ELR (cell line): ENCODE measurements at places on chromosomes 3 and 15.

DNA sequence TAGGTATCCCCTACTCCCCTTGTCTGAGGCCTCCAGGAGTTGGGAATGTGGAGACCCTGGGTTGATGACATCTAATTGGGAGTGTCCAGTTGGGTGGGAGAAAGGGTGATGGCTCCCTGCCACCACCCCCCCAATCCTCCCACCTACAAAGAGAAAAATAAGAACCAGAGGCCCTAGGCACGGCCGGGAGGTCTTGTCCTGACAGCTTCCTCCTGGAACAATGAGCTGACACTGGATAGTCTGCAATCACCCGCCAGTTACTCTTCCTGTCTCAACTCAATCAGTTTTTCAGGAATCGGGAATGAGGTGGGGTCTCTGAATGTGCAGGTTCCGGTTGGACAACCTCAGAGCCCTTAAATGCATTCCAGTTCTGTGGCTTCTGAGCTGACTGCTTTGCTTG, 129.9 kb upstream of the MRPS22 start:
- DNase-seq, result no peak

DNA sequence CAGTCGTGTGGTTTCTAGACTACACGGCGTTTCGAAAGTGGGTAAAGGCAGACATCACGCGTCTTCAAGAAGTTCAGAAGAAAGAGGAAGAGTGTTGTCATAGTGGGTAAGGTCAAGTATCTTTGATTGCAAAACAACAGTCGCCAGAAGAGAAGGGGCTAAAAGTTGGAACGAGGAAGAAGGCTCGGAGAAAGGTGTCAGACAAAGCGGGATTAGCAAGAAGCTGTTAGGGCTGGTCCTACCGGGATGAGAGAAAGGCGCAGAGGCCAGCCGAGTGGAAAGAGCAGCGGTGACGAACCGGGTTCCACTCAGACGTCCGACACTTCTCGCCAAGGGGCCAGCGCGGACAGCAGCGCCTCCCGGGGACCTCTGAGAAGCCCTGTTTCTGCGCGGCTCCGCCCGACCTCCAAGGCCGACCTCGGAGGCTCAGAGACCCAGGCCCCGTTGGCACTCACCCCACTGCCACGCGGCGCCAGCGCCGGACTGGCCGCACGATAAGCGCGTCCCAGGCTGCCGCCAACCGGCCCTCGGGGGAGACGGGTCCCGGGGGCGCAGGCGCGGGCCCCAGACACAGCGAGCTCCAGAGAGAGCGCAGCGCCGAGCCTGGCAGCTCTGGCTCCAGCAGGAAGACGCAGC, 436 bp downstream of the ADPGK start:
- DNase-seq, result peak; percentile 50

DNA sequence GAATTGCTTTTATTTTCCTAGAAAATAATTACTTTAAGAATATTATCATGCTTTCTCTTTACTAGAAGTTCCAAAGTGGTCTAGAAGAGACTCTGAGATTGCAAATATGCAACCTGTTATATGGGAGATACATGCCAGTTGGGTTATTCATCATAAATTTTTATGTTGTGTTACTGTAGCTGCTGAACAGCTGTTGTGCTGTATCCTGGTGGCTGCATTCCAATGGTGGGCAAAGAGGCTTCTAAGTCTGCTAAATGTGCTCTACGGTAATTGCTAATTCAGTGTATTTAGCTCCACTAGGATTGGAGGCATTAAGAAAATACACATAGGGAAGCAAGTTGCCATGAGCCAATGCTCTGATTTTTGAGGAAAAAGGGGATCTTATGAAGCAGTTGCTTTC, 409.0 kb downstream of the TUSC7 start:
- DNase-seq, result no peak

GRCh38 chr3:182246870-182247269, 535.1 kb downstream of the SOX2 start:
- no peak for DNase-seq

- DNase-seq, result no peak
These were observed at the start of gene SOX14 for GRCh38 chr3:137764001-137764433. Gene SOX14 (plus strand): TSS chr3:137764315. CDS start chr3:137764785, 470 bp downstream.
